MG63 (cell line): ENCODE measurements at places on chromosomes 11 and 22. TPM values are rescaled to one million over a fixed set of nuclear protein-coding genes. Genes with fewer than 3 reads are reported as not detected.

GRCh38 chr11:94795476-94796189, 27.5 kb downstream of the AMOTL1 start:
- no peak for DNase-seq

- no peak for DNase-seq
Observed at GRCh38 chr22:19879643-19879991, 24.9 kb upstream of the GNB1L start.

The TMEM191B gene
- not detected in 2 replicates for total RNA-seq

GRCh38 chr22:50726643-50727340, 11.2 kb upstream of the ACR start:
- no peak for DNase-seq

GRCh38 chr22:37077802-37078448, 26.4 kb downstream of the KCTD17 start:
- DNase-seq: peak; percentile 47
